Smooth muscle cell of the brain vasculature (primary cell): ENCODE measurements at places on chromosomes 7 and 10.

- no peak for DNase-seq
These were observed 183.2 kb downstream of the FGFR2 start for GRCh38 chr10:121415063-121415399.

DNA sequence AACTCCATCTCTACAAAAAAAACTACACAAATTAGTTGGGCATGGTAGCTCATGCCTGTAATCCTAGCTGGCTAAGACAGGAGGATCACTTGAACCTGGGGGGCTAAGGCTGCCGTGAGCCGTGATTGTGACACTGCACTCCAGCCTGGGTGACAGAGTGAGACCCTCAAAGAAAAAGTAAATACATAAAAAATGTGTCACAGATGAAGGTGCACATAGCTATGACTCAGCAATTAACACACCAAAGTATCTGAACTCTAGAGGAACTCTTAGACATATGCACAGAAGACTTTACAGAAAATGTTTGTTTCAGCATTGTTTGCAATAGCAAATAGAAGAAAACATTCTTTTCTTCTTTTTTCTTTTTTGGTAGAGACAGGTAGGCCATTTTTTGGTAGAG lies 8.3 kb downstream of the C10orf62 start:
- no peak for DNase-seq

DNA sequence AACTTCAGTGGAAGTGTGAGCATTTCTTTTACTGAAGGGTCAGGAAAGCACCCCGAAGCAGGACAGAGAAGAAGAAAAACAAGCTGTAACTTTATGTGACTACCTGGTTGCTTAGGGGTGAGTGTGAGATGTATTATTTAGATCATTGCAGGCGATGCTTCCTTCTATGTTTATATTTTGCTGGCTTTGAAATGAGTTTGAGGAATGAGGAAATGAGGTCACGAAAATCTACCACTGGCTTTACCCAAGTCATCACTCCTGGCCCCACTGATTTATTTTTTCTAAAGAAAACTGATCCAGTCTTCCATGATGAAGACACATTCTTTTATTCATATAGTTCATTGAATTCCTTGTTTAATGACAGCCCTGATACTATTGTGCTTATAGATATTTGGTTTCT lies 716.6 kb upstream of the FZD8 start:
- no peak for DNase-seq

- DNase-seq = no peak
These were observed 39.2 kb upstream of the TUBB8 start for GRCh38 chr10:88253-88652.

DNA sequence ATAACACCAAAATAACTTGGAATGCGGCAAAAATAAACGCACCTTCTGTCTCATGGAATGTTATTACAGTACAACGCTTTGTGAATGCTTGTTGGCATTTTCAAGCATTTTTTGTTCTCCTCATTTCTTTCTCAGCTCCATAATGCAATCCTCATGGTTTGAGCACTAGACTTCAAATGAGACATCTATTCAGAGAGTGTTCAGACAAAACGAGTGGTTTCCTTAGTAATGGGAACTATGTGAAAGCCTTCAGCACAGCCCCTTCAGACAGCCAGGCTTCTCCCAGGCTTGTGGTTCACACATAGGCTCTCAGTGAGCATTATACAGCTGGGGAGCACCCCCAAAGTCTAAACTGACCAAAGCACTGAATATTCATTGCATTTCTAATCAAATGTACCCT lies 8.6 kb upstream of the LRRN3 start:
- DNase-seq = no peak

DNA sequence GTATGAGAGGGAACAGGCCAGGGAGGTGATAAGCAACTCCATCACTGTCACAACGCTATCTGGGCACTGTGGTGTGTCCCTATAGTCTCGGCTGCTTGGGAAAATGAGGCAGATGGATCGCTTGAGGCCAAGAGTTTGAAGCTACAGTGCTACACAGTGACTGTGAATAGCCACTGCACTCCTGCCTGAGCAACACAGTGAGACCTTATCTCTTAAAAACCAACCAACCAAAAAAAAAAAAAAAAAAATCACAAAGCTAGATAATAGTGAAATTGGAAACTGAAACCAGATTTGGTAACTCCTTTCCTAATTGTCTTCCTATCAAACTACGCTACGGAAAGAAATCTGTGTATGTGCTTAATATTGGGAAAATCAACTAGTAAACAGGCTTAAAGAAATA lies 14.1 kb downstream of the MICU1 start:
- DNase-seq = no peak

DNA sequence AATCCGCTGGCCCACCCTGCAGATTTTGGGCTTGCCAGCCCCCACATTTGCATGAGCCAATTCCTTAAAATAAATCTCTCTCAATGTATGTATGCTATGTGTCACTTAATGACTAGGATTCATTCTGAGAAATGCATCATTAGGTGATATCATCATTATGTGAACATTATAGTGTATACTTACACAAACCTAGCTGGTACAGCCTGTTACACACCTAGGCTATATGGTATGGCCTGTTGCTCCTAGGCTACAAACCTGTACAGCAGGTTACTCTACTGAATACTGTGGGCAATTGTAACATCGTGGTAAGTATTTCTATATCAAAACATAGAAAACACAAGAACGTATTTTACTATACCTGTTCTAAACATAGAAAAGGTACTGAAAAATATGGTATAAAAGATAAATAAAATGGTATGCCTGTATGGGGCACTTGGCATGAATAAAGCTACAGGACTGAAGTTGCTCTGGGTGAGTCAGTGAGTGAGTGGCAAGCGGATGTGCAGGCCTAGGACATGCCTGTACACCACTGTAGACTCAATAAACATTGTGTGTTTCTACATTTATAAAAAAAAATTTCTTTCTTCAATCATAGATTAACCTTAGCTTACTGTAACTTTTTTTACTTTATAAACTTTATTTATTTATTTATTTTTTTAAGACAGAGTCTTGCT lies 135.9 kb downstream of the ABCA13 start:
- DNase-seq = no peak

- DNase-seq = no peak
These were observed 141.6 kb downstream of the CAMK1D start for GRCh38 chr10:12490963-12491362.

DNA sequence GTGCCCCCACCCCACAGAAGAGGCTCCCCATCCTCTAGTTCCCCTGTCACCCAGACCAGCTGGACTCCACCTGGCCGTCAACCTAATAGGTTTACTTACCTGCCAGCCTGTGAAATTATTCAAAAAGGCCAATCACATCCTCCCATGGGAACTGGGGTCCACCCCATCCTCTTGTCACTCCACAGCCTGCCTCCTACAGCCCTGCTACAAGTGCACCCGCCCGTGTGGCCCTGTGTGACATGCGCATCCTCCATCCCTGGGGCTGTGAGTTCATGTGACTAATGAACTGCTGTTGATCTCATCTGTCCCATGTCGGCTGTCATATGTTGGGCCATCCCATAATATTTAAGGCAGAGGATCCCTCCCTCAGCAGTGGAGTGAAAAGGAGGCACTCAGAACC lies 39.4 kb downstream of the AOC1 start:
- DNase-seq = no peak

GRCh38 chr7:29304756-29305155 lies 110.2 kb downstream of the CHN2 start:
- no peak for DNase-seq

- DNase-seq = no peak
These were observed 9.1 kb downstream of the WIPF3 start for GRCh38 chr7:29815181-29816105.

- no peak for DNase-seq
These were observed 4.4 kb downstream of the CUL1 start for GRCh38 chr7:148702876-148703670.

DNA sequence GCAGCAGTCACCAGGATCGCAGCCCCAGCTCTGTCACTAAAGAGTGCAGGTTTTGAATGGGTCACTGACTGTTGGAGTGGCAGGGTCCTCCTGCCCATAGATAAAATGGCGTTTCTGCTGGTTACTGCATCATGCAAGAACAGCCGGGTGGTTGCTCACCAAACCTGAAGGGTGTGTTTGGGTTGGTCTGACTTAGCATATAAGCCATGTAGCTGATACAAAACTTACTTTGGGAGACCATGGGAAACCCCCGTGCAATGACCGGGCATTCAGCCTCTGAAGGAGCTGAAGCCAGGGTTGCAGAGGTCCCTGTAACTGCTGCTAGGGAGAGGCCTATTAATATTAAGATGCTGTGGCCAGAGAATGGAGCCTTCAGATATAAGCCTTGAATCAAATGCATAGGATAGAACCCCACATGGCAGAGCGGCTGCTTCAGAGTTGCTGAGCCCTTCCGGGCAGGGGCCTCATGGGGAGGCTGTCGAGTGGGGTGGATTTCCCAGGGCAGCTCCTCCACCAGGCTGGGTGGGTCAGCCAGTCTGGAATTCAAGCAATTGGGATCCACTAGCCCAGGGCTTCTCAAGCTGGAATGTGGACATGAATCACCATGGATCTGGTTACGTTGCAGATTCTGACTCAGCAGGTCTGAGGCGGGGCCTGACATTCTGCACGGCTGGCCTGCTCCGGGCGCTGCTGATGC lies 70.9 kb upstream of the CTBP2 start:
- DNase-seq = peak; percentile 64

DNA sequence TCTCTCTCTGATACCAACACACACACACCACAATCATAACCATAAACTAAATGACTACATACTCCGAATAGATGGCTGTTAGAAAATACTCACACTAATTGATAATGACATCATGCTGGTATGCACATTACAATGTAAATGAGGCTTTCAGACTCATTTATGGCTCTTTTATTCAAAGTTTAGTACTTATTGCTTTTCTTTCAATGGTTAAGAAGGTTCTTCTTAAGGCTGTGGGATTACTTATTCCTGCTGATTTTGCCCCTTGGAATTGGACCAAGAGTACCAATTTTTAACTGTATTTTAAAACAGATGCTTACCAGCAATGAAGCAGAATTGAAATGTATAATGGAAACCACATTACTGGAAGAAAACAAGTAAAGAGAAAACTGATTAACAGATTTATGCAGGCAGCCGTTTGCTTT lies 20.6 kb upstream of the CABCOCO1 start:
- no peak for DNase-seq

DNA sequence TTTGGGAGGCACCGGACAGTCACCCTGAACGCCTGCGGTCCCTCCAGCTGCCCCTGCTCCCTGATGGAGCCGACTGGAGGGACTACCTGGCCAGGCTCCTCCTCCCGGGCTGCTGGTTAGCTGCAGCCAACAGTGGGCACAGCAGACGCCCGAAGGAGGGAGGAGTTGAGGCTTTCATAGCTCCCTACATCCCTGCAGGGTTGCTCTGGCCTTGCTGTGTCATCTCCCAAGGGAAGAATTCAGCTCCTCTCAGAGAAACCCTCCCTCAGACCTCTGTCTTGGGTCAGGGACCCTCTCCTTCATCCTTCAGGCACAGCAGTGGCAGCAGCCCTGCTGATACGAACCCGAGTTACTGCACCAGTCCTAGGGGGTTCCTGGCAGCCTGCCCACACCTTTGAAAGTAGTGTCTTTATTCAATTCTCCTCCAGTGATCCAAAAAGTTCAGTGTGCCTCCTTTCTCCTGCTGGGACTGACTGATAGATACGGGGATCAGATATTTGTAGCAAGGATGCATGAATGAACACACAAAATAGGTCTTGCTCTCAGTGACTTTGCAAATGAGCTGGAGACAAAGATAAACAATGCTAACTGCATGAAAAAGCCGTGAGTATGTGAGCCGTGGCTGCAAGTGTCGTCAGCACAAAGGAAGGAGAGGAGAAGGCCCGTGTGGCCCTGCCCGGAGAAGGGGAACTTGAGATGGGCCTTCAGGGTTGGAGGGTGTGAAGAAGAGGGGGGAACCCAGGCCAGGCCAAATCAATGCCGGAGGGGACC lies 136.6 kb downstream of the PRKAG2 start:
- DNase-seq = no peak

DNA sequence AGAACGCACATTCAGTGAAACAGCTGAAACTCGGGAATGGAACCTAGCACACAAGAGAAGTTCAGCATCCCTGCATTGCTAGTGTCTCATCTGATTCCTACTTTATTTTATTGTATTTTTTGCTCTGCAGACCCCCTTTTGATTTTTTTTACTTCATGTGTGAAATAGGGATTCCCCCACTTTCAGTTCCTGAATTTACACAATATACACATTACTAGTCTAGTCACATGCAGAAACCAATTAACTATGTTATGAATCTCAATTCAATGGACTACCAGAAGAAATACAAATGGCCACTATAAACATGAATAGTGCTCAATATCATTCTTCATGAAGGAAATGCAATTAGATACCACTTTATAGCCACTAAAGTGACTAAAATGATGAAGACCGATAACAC lies 386.1 kb upstream of the COBL start:
- DNase-seq = no peak

- peak; percentile 28 for DNase-seq
These were observed 26.5 kb upstream of the CNTNAP2 start for GRCh38 chr7:146090023-146090645.

- DNase-seq = no peak
These were observed 69.9 kb downstream of the TMEM106B start for GRCh38 chr7:12281038-12281437.

DNA sequence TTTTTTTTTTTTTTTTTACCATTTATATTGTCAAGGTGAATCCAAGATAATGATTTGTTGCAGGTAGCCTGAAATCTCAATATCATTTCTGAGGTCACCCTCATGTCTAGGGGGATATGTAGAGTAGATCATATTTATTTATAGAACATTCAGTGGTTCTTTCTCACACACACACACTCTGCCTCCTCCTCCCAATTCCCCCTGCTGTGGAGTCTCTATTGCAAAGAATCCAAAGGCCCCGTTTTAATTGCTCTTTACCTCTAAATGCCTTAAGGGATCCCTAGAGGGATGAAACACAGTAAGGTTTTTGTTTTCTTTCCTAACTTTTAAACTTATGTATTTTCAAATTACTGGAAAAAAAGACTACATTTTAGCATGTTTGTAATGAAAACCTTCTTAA lies 170.0 kb downstream of the PRKG1 start:
- no peak for DNase-seq

GRCh38 chr7:108239501-108240225 lies 109.5 kb upstream of the LAMB4 start:
- DNase-seq = no peak

DNA sequence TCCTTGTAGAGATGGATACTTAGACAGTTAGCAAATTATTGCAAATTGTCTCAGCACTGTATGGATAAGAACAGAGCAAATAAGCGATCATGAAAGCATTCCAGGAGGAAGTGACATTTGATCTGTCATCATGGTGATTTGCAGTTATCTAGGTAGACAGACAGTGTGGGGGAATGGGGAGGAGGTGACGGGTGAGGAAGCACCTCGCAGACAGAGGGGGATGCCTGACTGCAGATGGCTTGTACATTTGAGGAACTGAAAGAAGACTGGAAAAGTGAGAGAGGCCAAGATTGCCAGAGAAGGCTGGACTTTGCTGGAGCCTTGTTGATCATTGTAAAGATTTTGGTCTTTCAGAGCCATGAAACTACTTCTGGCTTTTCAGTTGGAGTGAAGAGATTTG lies 318.2 kb upstream of the CELF2 start:
- DNase-seq = no peak

DNA sequence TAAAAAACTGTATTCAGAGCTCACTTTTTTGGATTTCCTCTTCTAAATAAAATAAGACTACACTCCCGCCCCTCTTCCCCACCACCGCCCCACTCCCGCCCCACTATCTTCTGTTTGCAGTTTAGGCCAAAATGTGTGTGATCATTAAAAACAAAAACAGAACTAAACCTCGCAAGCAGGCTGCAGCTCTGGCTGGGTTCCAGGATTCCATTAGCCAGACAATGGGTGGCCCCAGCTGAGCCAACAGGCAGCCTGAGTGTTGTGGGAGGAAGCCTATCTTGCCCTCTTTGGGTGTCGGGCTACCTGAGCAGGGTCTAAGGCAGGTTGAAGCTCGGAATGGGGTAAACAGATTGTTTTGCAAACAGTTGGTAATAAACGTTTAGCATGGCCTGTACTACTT lies 41.7 kb downstream of the ARL4A start:
- DNase-seq = peak; percentile 52
